CD4-positive, alpha-beta T cell treated with Interleukin-12 subunit alpha and Interleukin-12 subunit beta, for 1 hour (primary cell): ENCODE measurements at places on chromosomes 12 and 14.

DNA sequence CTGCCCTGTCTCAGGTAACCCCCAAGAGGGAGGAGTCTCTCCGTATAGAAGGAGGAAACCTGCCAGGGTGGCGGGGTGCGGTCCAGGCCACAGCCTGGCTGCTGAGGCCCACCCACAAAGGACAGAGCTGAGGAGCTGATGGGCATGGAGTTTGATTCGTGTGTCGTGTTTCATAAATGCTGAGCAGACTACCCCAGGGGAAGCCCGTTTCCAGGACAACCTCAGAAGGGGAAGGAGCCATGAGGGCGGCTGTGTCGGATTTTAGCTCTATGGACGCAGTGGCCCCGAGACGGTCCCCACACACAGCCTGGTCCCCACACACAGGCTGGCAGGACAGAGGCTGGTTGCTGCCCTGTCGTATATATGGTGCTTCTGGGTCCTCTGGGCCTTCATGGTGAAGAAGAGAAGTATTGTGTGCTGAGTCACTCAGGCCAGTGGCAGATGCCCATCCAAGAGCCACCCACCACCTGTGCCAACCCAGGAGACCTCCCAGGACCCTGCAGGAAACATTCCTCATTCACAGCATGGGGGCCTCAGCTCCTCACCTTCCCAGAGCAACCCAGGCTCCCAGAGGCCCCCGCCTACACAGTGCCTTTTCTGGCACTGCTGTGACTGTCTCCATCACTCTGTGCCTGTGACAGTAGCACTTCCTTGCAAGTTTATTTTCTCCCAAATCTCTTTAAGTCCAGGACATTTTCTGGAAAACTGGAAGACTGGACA, 63.1 kb upstream of the RIN3 start:
- no peak for DNase-seq

DNA sequence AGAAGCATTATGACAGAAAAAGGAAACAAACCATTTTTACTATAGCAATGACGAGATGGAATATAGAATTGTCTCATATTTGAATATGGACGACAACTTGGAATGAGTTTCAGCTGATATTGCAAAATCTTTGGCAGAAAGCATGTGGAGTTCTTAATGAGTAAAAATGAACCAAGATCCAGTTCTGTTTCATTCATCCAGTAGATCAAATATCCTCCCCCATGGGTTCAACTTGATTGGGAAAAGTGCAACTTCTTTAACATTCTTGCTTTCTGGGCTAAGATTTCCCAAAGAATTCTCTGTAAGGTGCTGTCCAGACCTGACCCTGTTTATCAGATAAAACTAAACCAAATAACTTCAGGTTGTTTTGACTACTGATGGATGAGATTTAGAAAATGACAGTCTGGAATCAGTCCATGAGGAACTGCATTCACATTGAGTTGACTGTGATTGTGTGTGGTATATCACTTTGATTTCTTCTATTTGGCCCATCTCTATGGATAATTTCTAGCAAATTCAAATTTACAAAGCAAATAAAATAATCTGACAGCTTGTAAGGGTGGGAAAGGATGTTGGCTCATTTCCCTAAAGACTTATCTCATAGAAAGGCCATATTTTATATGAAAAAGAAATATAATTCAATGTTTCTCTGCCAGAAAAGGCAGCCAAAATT, 267.4 kb downstream of the ADAMTS20 start:
- no peak for DNase-seq

GRCh38 chr12:65818454-65819382, 5.6 kb upstream of the HMGA2 start:
- no peak for DNase-seq

GRCh38 chr14:52238682-52239081, 28.8 kb upstream of the PTGDR start:
- DNase-seq: no peak

DNA sequence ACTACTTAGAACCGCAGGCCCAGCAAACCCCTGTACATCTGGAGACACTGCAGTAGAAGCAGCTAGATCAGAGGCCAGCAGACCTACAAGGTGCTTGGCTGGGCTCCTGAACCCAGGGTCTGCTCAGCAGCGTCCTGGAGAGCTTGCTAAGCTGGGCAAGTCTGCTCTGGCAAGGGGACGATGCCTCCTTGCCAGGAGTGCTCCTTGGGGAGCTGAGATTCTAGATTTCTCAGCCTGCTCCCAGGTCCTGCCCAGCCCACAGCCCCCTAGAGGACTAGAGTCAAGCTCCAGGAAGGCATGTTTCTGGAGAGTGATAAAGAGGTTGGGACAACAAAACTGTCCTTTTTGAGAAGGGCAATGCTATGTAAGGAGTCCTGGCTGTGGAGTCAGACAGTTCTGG, 60.3 kb downstream of the HSPB8 start:
- no peak for DNase-seq

DNA sequence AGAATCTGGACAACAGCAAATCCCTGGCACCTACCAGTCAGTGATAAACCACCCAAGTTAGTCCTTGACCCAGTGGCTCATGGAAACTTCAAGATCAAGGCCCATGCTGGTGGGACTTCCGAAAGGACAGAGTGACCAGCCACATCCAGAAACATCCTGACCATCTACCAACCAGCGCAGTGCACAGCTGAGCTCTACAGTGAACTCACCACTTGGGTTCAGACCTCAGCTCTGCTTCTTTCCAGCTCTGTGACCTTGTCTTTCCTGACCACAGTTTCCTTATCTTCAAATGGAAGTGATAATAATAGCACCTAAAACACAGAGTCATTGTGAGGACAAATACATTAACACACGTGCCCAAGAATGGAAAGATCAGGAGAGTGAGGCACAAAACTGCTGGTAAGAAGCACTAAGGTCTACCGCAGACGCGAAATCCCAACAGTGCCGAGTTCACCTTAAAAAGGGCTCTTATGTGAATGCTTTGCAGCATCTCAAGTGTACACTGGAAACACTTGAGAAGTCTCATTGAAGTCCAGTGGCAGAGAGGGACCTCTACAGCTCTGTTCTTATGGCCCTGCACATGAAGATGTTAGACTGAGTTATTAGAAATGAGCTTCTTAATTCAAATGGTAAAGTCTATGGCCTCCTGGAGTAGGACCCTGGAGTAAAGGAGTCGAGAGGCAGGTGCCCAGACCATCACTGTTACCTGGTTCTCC, 128.8 kb downstream of the CCDC60 start:
- no peak for DNase-seq

GRCh38 chr12:9957834-9958233, 13.4 kb upstream of the CLEC12A start:
- DNase-seq: peak; percentile 27

GRCh38 chr12:95517246-95517645, 34.0 kb downstream of the USP44 start:
- DNase-seq: no peak

DNA sequence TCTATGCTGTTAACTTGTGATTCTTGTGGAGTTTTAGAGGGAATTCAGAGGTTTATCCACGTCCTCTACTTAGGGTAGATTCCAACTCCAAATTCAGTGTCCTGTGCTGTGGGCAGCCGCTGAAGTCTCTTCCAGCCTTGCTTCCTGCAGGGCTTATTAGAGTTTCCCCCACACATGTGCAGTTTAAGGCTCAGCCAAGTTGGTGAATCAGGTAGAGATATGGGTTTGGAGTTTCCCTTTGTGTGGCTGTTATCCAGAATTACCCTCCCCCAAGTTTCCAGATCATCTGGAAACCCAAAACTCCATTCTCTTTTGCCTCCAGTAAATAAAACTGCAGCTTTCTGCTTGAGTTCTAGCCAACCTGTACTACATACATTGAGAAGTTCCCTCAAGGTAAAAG, 853.7 kb downstream of the GALC start:
- no peak for DNase-seq

DNA sequence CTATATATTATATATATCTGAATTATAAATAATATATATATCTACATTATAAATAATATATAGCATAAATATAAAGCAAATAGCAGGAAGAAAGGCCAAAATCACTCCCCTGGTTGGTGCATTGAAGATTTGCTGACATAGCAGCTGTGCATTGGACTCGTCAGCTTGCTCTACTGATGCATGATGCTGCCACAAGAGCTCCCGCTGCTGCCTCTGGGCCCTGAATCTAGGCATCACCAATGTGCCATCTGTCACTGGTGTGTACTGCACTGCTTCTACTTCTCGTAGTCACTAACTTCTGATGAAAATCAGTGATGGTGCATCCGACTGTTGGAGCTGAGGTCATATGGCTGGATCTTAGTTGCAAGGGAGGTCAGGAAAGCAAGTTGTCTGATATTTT, 205.0 kb downstream of the ADAMTS20 start:
- no peak for DNase-seq

GRCh38 chr12:31817120-31817519, 88.3 kb upstream of the AMN1 start:
- DNase-seq: no peak

GRCh38 chr14:58395812-58396788, at the start of gene TOMM20L:
Gene TOMM20L (plus strand): TSS chr14:58395930. CDS start chr14:58395958, 28 bp downstream.
- DNase-seq: peak; percentile 83

GRCh38 chr14:36663404-36664321, 2.0 kb downstream of the PAX9 start:
- no peak for DNase-seq

DNA sequence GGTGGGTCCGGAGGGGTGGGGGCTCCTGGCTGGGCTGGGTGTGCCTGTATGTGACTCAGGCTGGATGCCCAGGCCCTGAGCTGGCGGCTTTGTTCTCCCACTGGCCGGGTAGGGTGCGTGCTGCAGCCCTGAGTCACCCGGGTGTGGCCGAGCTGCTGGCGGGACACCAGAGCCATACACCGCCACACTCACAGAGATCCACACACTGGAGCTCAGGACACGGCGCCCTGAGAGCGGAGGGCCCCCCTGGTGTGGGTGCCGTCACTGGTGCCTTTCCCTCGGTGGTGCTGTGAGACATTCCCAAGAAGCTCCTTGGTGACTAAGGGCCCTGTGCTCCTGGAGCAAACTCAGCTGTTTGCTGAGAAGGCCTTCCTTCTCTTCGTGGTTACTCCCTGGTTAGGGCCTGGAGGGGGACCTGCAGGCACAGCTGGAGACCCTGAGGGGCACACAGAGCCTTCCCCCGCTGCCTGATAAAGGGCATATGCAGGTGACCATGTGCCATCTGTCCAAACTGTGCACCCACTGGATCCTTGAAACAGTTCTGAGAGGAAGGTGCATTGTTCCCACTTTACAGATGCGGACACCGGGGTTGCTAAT, 44.3 kb downstream of the KRT80 start:
- no peak for DNase-seq

DNA sequence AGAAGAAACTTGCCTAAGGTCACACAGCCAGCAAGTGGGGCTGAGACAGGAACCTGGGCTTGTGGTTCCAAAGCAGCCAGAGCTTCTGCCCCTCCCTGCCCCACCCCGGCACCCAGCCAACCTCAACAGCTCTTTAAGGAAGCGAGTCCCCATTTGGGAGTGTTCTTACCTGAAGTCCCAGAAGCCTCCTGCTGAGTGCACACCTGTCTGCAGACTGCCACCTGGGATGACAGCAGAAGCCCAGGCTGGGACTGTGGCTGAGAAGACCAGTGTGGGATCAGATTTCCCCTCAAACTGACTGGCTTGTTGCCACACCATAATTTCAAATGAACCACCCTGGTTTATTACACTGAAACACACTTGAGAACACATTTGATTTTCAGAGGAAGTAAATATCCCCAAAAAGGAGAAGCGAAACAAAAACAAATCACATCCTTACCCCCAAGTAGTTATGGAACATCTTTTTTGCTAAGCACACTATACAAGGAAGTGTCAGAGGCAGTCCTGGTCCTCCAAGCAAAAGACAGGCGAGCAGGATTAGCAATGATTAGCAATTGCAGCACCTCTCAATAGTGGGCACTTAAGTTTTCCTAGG, 6.3 kb upstream of the RIN3 start:
- DNase-seq: peak; percentile 19

- no peak for DNase-seq
Observed at GRCh38 chr12:47312808-47313426, 233.2 kb upstream of the AMIGO2 start.

GRCh38 chr12:94498073-94498472, 38.4 kb upstream of the CEP83 start:
- DNase-seq: no peak

DNA sequence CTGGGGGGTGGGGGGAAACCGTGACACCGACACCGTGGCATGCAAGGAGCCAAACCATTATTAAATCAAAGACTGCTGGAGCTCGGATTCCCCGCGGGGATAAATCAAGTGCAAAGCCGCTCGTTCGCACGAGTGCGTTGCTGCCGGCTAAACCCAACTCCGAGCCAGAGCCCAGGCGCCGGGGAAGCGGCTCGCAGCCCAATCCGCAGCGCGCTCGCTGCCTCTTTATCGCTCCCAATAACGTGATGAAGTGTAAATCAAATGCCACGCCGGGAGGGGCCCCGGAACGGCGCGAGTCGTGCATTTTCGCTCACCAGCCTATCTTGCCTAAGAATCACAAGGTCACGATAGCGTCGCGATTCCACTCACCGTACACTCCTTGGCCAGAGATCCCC, 1.3 kb downstream of the MDGA2 start:
- DNase-seq: no peak

- no peak for DNase-seq
Observed at GRCh38 chr12:1500095-1500801, 94.1 kb downstream of the FBXL14 start.

GRCh38 chr14:72649603-72650227, 244.2 kb downstream of the DPF3 start:
- DNase-seq: no peak

- no peak for DNase-seq
Observed at GRCh38 chr12:58894040-58894439, 26.3 kb downstream of the LRIG3 start.

DNA sequence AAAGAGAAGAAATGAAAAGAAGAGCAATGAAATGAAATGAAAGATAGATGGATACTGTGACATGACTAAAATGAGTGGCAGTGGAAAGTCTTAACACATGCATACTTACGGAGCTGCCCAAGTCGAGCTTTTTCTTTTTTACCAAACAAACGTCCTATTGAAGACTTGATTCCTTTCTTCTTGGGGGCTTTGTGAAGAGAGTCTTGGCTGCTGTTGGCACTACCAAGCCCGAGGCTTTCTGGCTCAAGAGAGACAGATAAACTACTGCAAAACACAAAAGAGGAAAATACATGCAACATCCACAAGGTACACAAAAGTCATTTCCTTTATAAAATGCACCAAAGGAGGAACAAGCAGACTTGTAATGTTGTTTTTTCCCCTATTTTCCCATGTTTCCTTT, 261.2 kb downstream of the ACSS3 start:
- no peak for DNase-seq

GRCh38 chr14:106094654-106095189, 568.3 kb downstream of the TMEM121 start:
- DNase-seq: peak; percentile 45

- DNase-seq: no peak
Observed at GRCh38 chr12:87801860-87802720, 227.1 kb downstream of the C12orf50 start.

GRCh38 chr12:76678992-76679391, 84.9 kb upstream of the ZDHHC17 start:
- DNase-seq: no peak

- no peak for DNase-seq
Observed at GRCh38 chr12:112936927-112937326, 1.3 kb upstream of the OAS3 start.

- no peak for DNase-seq
Observed at GRCh38 chr12:78888568-78888967, 24.0 kb downstream of the SYT1 start.
